ENCODE measurements at places on chromosomes 7 and 10.

DNA sequence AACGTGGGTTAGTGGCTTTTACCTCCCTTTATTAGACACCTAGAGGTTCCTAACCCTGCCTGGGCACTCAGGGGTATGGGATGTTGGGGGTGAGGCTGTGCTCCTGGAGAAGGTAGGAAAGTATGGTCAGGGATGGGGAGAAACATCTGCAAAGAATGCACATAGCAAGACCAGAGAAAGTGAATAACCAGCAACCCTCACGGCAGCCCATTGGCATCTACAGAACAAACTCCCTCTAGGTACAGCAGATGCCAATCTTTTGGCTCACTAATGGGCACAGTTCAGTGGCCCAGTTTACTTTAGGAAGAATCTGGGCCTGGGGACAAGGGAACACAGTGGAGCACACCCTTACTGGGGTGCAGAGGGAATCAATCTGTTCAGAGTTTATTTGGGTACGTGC lies 143.9 kb downstream of the JAZF1 start:
- no peak for DNase-seq

DNA sequence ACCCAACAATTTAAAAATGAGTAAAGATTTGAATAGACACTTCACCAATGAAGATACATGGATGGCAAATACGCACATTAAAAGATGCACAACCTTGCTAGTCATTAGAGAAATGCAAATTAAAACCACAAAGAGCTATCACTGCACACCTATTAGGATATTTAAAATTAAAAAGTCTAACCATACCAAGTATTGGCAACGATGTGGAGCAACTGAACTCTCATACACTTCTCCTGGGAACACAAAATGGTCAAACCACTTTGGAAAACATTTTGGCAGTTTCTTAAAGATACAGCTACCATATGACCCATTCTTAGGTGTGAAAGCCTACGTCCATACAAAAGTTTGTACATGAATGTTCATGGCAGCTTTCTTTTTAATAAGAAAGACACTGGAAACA lies 36.1 kb downstream of the DCLRE1C start:
- no peak for DNase-seq

- DNase-seq: no peak
Measured at GRCh38 chr7:2445898-2446555, 30.2 kb downstream of the GRIFIN start.

DNA sequence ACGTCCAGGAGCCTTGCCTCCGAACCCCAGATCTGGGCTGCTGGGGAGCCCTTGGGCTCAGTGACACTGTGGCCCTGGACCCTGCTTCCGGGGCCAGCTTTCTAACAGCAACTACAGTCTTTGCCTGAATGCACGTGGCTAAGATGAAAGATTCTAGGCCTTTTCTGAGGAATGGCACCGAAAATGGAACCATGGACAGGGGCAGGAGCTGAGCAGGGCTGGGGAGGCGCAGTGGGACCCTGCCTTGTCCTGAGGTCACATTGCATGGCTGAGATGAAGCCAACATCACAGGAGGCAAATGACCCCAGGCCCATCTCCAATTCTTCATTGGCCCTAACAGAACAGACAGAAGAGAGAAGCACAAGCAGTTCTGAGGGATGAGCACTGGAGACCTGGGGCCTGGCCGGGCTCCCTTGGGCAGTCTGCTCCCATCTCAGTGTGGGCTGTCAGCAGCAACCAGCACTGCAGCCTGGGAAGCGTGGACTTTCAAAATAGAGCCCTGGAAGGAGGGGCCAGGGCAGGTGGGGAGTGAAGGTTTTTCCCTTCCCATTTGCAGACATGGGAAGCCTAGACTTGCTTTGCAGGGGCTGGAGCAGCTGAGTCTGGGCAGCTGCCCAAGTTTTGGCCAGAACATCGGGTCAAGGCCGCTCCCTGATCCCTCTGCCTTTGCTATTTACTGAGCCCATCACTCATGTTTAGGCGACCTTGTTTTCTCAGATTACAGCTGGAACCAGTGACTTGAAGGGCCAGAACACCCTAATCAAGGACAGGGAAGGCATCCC lies 114.4 kb upstream of the TCERG1L start:
- DNase-seq: no peak

- DNase-seq: peak; percentile 0
Measured at GRCh38 chr10:86965986-86966654, 2.2 kb upstream of the ADIRF start.

DNA sequence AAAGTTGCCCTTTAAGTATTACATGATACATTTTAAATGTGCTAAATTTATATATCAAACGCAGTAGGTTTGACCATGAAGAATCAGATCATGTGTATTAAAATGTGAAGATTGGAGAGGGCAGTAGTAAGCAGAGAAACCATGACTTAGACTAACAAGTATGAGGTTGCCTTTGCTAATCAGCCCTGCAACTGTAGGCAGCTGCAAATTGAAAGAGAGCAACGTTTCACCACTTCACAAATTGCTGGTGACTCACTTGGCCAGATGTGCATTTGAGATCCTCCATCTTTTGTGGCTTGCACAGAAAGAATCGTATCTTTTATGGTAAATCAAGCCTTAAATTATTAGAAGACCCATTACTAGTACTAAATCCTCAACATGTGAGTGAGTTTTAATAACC lies 10.1 kb upstream of the SEMA3A start:
- DNase-seq: no peak

DNA sequence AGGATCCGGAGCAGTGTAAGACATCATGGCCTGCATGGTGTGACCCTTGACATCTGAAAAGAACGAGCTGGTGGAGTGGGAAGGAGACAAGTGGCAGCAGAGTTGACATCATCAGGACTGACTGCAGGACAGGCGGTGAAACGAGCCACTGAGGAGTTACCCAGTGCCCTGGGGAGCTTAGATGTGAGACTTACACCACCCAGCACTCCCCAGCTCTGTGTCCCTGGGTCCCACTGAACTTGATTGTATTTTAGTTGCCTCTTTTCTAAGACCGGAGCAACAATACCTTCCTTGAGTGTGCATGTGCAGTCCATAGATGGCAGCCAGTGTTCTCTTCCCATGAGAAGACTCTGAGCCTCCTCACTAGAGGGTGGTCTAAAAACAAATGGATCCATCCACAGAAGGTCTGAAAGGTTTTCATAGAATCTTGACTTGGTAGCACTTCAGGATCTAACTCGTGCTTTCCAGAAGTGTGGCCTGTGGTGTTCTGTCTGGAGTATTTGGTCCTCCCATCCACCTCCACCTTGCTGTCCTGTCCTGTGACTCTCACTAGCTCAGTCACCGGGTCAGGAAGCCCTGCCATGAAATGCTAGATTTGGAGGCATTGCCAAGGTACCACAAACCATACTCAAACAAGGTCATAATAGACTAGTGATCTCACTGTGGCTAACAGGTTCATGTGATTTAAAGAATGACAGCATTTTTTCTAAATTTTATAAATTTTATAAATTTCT lies 59.0 kb downstream of the IKZF1 start:
- DNase-seq: no peak

GRCh38 chr10:21379143-21379542 lies 146.3 kb downstream of the SKIDA1 start:
- DNase-seq: no peak

DNA sequence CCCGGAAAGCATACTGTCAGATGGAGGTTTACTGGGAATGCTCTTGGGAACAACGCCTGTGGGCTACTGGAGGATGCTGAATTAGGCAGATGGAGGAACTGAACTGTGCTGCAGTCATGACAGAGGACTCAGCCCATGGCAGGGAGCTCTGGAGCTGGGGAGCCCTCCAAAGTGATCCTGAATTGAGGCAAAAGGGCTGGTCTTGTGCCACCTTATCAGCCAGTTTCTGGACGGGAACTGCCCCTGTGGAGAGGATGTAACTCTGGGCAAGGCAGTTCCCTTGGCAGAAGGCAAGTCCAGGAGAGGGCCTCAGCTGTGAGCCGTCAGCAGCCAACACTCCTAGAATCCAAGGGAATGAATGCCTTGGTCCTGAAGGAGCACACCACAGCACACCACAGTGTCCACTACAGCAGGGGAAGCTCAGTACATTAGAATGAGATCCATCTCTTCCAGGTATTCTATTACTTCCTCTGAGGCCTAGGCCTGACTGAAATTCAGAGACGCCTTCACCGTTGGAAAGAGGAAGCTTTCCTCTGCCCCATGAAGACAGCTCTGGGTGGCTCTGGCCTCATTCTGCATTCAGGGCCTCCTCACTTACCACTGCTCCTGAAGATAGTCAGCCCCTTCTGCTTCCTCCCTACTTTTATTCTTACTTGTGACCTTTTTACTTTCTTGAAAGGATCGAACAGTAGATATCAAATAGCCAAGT lies 139.6 kb upstream of the GPR26 start:
- no peak for DNase-seq

DNA sequence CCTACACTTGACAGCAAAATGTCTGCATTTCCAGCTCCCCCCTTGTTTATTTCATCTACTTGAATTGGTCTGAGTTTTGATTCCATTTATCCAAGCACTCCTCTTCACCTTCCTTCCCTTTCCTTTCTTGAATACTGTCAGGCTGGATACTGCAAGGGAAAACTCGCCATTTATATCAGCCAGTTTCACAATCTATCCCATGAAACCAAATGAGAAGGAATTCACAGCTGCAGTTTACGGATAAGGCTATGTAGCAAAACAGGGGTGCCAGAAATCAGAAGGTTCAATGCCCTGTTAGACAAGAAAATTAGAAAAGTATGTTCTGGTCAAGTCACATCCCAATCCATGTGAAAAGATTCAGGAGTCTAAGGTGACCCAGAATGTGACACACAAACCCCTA lies 28.1 kb downstream of the CCDC6 start:
- DNase-seq: no peak

DNA sequence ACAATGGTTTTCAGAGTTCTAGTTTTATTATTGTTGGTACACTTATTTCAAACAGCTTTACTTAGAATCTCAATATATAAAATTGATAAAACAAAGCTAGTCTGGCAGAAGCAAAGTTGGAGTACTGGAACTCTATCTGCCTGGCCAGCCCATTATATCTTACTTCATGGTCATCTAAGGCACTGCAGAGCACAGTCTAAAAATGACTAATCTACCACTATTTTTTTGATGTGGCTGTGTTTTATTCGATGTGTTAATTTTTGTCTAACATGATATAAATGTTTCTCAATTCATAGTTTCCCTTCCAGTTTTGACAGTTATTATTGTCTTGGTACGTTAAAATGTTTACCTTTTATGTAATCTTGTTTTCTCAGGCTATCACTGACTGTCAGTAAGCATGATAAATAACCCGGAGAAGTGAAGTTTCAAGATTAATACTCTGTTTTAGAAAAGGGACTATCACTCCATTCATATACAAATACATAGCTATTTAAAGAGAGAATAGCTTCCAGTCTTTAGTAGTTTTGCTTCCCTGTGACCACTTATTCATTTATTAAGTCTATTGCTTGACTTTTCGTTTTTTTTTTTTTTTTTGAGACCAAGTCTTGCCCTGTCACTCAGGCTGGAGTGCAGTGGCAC lies 60.6 kb upstream of the CSTF2T start:
- no peak for DNase-seq

- no peak for DNase-seq
Measured at GRCh38 chr10:856416-857157, 74.9 kb downstream of the LARP4B start.

DNA sequence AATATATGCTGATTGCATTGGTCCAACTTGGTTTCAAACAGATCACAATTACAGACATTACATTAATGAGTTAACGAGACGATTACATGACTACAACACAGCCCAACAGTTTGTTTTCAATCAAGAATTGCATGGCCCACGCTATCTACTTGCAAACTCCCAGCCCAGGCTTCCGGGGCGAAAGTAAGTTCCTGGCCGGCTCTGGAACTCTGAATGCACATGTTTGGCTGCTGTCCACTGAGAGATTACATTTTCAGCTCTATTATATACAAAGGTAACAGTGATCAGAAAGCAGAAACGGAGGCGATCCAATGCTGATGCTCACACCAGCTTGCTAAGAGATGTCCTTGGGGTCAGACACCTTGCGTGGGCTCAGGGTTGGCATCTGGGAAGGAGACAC lies 206.3 kb downstream of the FANK1 start:
- DNase-seq: no peak

GRCh38 chr10:71213127-71213621 lies 804 bp downstream of the UNC5B start:
- DNase-seq: peak; percentile 59

DNA sequence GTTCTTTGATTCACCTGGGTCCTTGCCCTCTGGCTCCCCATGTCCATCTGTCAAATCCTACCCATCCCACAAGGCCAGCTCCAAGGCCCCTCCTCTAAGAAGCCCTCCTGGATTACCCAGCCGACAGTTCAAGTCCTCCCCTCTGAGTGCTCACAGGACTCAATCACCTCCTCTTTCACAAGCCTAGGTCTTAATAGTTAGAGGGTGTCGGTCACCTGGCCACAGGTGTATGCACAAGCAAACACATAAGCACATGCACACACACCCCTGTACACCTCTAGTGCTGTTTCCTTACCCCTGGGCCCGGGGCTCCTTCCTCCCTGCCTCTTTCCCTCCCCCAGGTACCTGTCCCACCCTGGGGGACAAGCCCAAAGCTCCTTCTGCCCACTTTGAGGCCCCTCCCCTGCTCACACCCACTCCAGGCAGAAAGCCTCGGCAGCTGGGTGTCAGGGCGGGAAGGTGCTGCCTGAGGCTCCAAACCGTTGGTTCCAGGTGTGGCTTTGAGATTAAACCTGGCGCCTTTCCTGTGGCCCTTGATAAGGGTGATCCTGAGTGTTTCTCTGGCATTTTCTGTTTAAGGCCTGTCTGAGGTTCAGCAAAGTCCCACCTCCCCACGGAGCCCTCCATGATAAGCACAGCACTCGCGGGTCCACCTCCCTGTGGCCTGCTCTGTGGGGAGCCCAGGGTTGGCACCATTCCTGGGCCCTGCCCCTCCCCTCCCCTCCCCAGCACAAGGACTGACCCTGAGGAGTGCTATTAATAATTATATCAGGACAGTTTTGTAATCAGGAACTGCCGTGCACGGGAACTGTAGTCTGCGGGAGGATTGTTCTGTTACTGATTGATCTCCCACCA lies 14.6 kb upstream of the AQP1 start:
- no peak for DNase-seq

DNA sequence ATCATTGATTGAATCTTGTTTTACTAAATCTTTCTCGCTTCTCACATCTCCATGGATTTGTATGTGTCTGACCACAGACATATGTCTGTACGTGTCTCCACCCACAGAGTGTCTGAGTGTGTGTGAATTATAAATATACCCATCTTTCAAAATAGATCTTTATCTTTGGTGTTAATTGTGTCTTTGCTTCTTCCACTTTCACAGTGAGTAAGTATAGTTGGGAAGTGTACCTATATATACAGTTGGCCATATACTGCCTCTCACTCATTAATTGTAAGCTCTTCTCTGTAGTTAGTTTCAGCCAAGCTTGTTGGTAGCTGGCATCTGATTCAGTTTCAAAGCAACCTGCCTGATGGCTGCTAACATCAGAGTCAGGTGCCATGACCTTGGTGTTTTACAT lies 18.4 kb downstream of the EEPD1 start:
- DNase-seq: no peak

- no peak for DNase-seq
Measured at GRCh38 chr10:72611783-72612182, 14.1 kb downstream of the MICU1 start.

DNA sequence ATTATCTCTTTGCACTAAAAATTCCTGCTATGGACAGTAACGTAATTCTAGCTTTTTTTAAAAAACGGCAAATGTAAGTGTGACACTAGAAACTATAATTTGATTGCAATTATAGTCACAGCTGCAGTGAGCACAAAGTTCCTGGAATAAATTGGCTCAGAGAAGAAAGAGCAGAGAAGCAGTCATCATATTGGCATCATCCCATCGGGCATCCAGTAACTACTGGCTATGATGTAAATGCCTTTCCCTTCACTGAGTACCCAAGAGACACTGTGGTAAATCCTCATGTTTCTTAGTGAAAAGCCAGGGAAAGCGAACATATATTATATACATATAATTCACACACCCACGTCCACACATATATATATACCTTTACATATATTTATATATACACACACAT lies 43.6 kb downstream of the PIP4K2A start:
- DNase-seq: no peak

Measured in AG08396 (cell line).